ENCODE measurements at places on chromosomes 4 and X.

DNA sequence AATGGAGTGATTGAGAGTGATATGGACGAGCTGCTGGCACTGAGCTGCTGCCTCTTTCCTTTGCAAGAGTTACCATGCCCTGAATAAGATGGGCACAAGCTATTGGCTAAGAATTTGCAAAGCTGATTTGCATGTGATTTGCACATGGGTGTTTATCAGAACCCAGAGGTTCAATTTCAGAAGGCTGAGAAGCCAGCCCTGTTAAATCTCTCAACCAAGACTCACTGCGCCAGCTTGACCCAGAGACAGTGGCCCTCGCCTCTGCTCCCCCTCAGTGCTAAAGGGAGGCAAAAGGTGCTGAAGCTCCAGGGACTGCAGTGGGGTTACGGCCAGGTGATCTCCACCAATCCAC is 701 bp downstream of the ARHGAP4 start:
- no peak for DNase-seq

DNA sequence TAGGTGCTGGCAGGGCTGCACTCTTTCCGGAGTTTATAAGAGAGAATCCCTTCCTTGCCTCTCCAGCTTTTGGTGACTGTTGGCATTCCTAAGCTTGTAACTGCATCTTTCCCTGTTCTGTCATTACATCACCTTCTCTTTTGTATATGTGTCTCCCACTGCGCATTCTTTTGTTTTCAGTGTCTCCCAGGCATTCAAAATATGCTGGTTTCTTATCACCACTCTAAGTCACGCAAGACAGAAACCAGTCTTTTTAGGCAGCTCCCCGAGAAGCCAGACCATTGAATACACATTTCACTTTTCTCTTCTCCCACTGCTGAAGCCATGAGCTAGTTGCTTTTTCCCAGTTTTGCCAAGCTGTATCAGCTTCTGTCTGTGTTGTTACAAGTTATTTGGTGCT is 71.0 kb downstream of the LAS1L start:
- DNase-seq, result no peak

DNA sequence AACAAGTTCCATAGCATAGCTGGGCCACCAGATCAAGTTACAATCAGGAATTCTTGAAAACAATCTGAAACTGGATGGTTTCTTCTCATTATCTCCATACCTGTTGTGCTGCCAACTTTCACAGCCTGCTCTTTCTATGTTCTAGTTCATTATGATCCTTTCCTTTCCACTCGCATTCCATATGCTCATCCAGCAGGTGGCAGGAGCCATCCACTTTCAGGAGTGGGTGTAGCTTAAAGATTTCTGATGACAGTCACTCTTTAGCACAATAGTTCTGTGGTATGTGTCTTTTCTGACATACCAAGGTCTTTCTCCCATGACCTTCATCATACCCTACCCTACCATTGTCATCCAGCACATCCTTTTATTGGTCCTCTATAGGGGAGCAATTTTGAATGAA is 46.4 kb downstream of the PAGE2 start:
- DNase-seq, result peak; percentile 6

DNA sequence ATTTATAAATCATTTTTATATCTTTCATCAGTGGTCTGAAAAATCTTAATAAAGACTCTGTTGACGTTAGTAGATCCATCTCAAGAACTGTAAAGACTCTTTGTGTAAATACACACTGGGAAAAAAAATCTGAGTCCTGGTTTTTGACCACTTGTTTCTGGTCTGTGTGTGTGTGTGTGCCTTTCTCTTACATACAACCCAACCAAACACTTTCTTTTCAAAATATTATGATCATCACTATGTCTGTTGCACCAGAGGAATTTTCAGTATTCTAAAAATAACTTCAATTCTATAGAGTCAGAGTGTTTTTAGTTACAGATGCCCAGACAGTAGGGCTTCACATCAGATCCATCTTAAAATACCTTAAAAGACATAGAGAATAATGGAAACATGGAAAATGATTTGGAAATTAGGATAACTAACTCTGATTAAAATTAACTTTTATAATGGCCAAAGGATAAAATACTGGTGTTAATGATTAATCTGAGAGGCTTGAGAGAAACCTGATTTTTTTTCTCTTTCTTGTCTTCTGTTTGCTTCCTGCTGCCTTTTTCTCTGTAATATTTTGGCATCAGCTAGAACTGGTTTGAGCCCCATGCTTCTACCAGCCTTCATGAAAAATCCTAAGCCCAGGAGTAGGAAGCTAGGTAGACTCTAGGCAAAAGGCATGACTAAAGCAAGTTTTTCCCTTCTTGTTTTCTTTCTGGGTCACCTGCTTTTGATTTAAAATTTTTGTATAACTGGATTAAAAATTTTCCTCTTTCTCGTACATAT is 99.7 kb downstream of the ATXN3L start:
- DNase-seq, result peak; percentile 6

DNA sequence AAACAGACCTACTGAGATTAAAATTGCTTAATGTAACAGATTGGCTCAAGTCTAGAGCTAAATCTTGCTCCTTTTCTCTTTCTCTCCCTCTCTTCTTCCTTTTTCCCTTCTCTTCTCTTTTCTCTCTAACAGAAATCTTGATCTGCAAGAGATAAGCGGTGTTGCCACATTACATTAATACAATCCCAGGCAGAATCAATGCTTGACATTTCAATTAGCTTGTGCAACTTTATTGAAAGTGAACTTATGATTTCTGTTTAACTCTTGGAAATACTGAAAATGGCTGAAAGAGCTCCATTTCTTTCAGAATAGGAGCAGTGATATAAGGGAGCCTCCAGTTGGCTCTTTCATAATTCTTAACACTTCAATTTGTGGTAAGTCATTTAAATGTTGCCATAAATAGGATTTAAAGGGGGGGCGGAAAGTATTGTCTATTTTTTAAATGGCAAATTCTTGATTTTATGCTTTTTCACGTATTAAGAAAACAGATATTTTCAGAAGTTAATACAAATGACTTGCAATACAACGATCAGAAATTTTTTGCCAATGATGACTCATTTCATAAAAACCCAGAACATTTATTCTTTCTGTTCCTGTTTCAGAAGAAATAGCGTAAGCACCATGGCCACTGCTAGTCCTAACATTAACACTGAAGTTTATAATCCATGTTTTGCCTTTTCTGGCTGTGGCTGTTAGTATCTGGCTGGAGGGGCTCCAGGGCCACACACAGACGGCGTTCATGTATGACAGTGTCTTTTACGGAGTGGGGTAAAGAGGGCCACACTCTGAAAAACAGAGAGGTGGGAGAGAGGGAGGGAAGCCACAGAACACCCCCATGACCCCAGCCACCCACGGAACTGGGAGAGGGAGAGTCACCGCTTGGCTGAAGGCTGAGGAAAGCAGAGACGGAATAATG is 115.7 kb upstream of the FAT1 start:
- DNase-seq, result peak; percentile 38

- no peak for DNase-seq
Observed at GRCh38 chr4:148344941-148345340, 97.3 kb downstream of the NR3C2 start.

DNA sequence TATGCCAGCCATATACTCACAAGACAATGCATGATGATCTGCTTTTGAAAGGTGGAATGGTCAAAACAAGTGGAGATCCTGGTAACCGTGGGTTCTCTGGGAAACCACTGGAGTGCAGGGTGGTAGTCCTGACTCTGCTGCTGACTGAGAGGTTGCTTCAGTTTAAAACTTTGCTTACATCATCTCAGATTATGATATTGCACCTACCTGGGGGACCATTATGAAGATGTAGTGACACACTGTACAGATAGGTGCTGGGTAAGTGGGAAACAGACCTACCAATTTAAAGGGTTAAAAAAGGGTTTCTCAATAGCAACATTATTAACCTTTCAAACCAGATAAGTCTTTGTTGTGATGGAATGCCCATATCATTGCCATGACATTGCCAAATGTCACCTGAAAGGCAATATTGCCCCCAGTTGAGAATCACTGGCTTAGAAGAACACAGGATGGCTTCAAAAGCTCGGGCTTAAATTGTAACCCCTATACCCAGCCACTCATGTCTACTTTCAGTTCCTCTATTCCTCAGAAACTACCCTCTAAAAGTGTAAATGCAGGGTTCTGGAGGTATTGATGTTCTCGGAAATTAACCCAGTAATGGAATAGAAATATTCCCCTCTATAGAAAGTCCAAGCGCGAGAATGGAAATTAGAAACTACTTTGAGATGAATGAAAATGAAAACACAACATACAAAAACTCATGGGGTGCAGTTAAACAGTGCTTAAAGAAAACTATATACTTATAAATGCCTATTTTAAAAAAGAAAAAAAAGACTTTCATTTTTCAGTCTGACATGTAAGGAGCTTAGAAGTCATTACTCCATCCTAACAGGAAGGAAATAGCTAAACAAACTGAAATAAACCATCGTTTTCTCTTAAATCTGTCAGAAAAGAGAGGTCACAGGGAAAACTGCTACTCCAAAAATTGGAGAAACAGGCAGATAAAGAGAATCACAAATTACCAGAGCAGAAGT is 65.8 kb downstream of the ARHGEF6 start:
- no peak for DNase-seq

DNA sequence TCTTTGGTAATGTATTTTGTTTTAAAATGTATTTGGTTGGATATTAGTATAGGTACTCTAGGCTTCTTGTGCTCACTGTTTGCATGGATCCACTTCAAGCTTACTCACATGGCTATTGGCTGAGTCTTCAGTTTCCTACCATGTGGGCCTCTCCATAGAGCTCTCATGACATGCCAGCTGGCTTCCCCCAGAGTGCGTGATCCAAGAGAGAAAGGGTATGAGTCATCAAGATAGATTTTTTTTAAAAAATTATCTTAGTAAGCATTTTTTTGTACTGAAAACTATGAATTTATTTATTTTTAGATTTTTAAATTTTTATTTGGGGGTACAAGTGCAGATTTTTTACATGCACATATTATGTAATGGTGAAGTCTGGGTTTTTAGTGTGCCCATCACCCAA is 219.1 kb upstream of the AMOT start:
- no peak for DNase-seq

- DNase-seq, result no peak
Observed at GRCh38 chr4:76003620-76004019, 3.7 kb downstream of the CXCL9 start.

DNA sequence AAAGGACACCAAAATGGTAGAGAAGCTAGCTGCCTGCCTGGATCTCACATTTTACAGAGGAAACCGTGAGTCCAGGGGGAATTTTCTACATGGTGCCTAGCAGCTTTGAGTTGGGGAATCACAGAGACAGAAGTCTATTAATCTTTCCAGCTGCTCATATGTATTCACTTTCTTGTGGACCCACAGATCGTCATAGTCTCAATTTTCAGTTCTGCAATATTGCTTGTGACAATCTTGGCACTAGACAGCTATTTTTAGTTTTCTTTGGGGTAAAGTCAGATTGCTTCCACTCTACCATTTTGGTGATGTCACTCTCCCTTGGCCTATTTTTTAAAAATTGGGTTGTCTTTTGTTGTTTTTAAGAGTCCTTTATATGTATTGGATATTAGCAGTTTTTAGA is 233.4 kb upstream of the STK26 start:
- DNase-seq, result no peak

- DNase-seq, result no peak
Observed at GRCh38 chr4:150385606-150386005, 196.3 kb upstream of the MAB21L2 start.

DNA sequence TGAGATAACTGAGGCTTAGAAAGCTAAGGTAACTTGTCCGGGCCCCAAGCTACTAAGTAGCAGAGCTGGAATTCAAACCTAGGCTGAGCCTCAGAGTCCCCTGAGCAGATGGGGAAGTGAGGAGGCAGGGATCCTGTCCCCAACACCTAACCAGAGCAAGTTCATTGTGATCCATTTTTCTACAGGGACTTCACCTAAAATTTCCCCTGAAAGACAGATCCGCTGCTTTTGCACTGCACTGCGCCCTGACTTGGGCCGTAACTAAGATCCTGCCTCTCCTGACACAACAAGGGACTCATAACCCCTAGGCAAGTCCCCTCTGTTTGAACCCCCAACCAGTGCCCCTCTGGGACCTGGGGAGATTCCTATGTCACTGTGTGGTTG is 25.6 kb upstream of the MTM1 start:
- DNase-seq, result no peak

GRCh38 chr4:71785959-71786358 is 2.1 kb upstream of the GC start:
- no peak for DNase-seq

GRCh38 chr4:111120191-111120590 is 497.3 kb upstream of the PITX2 start:
- DNase-seq, result no peak

- no peak for DNase-seq
Observed at GRCh38 chr4:168357941-168358340, 39.4 kb upstream of the DDX60 start.

GRCh38 chrX:21863241-21863640 is 7.5 kb downstream of the YY2 start:
- DNase-seq, result no peak

DNA sequence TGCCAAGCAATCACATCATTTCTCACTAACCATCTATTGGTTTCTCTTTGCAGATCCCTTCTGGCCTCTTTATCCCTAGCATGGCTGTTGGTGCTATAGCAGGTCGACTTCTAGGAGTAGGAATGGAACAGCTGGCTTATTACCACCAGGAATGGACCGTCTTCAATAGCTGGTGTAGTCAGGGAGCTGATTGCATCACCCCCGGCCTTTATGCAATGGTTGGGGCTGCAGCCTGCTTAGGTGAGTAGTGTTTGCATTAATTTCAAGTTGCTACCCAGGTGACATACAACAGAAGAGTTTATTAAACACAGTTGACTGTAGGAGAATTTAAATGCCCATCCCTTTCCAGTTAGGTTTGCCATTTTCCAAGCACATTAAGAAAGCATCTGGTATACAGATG is 112.2 kb downstream of the AKAP4 start:
- no peak for DNase-seq

DNA sequence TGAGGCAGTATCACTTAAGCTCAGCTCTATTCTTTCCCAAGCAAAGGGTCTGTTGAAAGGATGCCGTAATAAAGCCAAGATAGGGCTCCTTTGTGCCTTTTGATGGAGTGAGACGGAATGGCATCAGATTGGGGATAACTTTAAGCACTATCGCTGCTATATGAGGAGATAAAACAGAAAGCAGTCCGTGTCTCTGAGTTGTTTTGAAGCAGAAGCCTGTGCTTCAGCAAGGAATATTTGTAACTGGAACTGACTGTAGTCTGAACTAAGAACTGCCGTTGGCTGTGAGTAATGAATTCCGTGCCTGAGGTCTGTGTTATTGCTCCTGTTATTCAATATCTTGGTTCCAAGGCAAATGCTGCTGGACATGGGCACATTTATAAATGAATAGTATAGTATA is 297.4 kb downstream of the ANKRD50 start:
- no peak for DNase-seq

DNA sequence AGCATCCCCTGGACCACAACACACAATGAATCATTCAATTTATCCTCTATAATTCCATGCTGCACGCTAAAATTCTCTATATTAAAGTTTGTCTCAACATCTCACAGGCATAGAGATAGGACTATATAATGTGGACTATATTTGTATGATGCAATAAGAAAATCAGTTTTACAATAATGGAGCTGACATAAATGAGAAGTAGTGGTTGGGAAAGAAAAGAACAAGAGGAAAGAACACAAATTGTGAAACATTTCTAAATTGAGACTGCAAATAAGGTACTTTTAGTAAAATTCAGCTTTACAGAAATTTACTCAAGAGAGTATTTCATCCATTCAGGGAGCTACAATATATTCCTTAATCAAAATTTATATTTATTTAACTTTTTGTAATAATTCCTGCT is 120.4 kb downstream of the ARAP2 start:
- no peak for DNase-seq
